Breast epithelium (tissue), 4 donors: ENCODE measurements at places on chromosomes 3 and 15. TPM values are rescaled to one million over a fixed set of nuclear protein-coding genes. Genes with fewer than 3 reads are reported as not detected.

SLC22A13 gene
- not detected for total RNA-seq

- no peak overlapping the region for H3K27ac ChIP-seq
- H3K4me1 ChIP-seq = no peaks in the 10 kb centered on the region
- no peaks in the 10 kb centered on the region for H3K36me3 ChIP-seq
- DNase-seq = no peak
- no peaks in the 10 kb centered on the region for H3K27me3 ChIP-seq
- H3K4me3 ChIP-seq = no peak overlapping the region
These were observed 62.8 kb downstream of the OTOL1 start for GRCh38 chr3:161559177-161559998.

DNA sequence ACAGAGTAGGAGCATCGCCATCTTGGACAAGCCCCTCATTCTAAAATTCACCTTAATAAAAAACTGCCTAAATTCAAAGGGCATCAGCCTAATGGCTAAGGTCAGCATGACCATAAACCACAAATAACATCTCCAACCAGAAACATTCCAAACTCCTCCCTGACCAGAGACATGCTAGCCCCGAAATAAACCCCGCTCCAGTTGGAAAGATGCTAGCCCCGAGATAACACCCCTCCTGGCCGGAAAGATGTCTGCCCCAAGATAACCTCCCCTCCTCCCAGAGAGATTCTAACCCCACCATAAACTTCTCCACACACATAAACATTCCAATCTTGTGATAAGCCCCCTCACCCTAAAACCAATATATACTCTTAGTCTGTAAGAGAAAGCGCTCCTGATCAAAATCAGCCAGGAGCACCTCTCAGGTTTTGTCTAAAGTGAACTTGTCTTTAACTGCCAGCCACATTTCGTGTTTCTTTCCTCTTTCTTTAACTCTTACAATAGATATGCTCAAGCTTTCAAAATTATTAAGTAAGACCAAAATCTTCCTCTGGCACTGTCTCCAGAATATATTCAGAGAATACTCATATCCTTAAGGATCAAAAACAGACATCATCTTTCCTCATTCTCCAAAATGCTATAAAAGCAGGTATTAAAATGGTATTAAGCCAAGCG, 104.1 kb downstream of the GSK3B start:
- no peaks in the 10 kb centered on the region for H3K27me3 ChIP-seq
- no peaks in the 10 kb centered on the region for H3K36me3 ChIP-seq
- H3K27ac ChIP-seq = no peak overlapping the region
- no peaks in the 10 kb centered on the region for H3K4me1 ChIP-seq
- no peak for DNase-seq

GRAMD1C gene
- total RNA-seq = 18.4 TPM

GRCh38 chr3:53113293-53114010, 16.8 kb downstream of the RFT1 start:
- no peak overlapping the region for H3K4me3 ChIP-seq
- DNase-seq = no peak
- no peaks in the 10 kb centered on the region for H3K36me3 ChIP-seq
- no peak overlapping the region for H3K27ac ChIP-seq

GRCh38 chr3:115428841-115429240, 194.5 kb upstream of the GAP43 start:
- no peaks in the 10 kb centered on the region for H3K36me3 ChIP-seq
- H3K4me3 ChIP-seq = no peak overlapping the region
- no peaks in the 10 kb centered on the region for H3K27me3 ChIP-seq
